T-helper 1 cell (primary cell): ENCODE measurements at places on chromosomes 4 and X.

- no peak for DNase-seq
Observed at GRCh38 chr4:185384930-185385331, 10.8 kb downstream of the LRP2BP start.

- DNase-seq: no peak
Observed at GRCh38 chr4:134202166-134202956, 772 bp upstream of the PABPC4L start.

GRCh38 chr4:122832732-122833131, 6.1 kb downstream of the FGF2 start:
- no peak for DNase-seq

GRCh38 chr4:104138116-104138515, 356.6 kb downstream of the CXXC4 start:
- DNase-seq: no peak

DNA sequence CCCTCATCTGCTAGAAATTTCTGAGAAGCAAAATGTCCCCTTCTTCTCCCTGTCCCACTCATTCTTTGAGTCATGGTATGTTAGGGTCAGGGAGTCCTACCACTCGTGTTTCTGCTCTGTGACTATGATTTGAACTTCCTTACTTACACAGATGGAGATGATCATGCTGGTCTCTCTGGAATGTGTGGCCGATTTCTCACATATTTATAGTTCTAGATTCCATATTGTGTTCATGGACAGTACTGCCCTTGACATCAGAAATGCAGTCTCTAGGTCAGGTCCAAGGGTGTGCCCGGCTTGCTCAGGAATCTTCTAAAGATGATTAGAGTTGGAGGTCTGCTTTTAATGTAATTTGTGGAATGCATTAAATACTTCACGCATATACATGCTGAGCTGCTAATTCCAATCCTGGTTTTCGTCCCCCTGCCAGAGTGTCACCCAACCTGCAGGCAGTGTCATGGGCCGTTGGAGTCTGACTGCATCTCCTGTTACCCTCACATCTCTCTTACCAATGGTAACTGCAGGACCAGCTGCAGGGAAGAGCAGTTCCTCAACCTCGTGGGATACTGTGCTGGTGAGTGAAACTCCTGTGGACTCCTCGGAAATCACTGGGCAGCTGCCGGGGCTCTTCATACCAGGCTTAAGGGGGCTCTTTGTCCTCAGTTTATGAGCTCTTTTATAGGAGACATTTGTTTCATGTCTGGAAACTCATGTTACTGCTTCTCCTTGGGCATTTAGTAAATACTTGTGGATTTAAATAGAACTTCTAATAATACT, 214.1 kb upstream of the ANXA3 start:
- DNase-seq: no peak

DNA sequence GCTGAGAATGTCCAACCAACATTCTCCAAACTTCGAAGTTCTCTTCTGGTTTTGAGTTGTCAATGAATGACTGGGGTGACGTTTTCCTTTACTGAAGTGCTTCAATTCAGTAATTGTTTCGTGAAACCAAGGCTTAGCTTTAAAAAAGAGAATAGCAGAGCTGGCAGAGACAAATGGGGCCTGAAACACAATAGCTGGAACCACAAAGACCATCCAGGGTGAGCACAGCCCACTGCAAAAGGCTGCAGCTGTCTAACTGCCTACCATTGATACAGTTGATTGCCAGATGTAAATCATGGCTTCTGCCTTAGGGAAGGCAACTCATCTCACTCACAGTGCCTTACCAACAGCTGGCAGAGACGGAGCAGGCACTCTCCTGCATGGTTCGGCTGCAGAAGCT, 78.7 kb upstream of the ZNF518B start:
- DNase-seq: no peak

DNA sequence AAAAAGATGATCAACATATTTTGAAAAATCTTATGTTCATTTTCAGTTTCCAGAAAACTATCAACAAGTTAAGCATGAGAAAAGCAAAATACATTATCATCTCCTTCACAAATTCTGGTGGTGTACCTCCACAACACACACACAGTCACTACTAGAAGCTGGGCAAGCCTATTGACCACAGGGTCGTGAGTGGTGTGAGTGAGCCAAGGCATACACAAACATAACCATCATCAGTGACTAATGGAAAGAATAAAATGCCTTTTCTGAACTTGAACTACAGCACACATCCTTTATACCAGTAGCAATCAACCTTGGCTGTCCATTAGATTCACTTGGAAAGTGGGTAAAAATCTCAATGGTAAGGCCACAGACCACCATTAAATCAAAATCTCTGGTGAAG, 180.2 kb downstream of the FAM47B start:
- DNase-seq: no peak

DNA sequence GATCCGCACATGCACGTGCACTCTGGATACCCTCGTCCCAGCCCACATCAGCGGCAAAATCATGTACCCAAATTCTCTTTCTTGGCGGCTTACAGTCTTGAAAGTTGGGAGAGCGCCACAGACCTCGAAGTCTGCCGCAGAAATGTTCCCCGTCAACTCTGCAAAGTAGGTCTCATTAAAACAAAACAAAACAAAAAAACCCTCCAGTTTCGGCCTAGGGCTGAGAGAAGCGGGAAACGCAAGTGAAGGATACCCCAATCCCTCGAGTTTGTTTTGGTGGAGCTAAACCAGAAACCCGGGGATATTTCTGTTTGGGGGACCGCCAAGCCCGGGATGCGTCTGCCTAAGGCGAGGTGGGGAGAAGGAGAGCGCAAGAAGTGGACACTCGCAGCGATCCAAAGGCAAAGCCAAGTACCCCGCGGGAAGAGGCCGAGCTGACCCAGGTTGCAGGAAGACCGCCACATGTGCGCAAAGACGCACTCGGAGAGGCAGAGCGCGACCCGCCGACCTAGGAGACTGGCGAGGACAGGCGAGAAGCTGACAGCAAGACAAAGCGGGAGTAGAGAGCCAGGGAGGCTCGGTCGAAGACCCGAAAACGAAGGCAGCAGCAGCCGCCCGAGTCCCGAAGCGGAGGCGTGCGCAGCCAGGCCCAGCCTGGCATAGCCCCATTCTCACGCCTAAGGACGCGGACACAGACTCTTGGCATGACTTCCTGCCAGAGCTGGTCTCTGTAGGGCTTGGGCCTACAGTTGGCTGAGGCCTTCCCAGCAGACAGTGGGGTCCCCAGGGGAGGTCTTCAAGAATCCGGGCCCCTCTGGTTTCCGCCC, 49.6 kb upstream of the BCOR start:
- DNase-seq: no peak

GRCh38 chr4:97360733-97361132, 782.5 kb downstream of the STPG2 start:
- no peak for DNase-seq

DNA sequence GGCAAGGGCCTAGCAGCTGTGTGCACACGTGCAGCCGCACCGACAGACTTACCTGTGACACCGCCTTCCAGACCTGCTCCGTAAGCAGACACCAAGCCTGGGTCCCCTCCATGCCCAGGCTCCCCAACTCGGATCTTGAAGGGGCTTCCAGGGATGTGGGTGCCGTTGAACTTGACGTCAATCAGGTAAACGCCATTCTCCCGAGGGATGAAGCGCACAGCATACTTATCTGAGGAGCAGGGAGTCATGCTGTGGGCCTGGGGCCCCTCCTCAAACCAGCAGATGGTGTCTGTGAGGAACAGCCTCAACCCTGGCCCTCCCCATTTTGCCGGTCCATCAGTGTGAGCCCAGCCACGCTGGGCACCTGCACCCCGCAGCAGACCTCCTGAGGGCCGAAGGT, 24.5 kb downstream of the FLNA start:
- DNase-seq: no peak

GRCh38 chr4:1260418-1261106, 11.6 kb upstream of the CTBP1 start:
- DNase-seq: no peak

DNA sequence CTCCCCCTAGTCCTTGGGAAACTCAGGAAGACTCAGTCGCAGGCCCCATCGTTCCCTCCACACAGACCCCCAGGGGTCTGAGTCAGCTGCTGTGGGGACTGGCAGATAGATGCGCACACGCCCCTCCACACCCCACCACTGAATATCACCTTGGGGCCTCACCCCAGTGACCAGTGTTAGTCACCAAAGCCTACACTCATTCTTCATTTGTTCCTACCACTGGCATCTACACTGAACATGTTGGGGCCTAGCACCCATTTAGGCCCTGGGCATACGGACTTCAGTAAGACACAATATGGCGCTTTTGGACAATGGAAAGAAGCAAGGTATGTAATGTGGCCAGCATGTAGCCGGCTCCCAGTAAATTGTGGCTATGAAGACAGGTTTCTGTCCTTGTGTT, 154.1 kb upstream of the PJA1 start:
- no peak for DNase-seq

DNA sequence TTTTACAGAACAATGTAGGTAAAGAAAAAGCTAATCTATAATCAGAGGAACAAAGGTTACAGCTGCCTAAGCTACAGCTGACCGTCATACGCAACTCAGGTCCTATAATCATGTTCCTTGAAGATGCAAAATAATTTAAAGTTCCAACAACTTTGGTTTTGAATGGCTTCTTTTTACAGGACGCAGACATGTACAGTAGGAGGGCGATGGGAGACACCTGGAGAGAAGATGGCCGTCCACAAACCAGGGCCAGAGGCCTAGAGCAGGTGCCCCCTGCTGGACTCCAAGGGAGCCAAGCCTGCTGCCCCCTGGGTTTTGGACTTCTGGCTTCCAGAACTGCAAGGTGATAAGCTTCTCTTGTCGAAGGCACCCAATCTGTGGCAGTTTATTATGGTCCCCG, 10.6 kb downstream of the HGFAC start:
- no peak for DNase-seq

GRCh38 chr4:156829201-156829873, 142.3 kb downstream of the PDGFC start:
- no peak for DNase-seq

- no peak for DNase-seq
Observed at GRCh38 chrX:137432609-137433008, 133.3 kb upstream of the ZIC3 start.

DNA sequence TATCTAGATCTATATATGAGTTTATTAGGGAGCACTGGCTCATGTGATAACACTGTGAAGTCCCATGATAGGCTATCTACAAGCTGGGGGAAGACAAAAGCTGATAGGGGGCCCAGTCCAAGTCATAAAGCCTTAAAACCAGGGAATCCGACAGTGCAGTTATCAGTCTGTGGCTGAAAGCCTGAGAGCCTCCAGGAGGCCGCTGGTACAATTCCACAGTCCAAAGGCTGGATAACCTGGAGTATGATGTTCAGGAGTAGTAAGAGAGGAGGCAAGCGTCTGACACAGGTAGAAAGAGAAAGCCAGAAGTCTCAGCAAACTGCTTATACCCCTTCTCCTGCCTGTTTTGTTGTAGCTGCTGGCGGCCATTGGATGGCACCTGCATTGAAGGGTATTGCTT, 177.6 kb upstream of the SPRY1 start:
- no peak for DNase-seq

DNA sequence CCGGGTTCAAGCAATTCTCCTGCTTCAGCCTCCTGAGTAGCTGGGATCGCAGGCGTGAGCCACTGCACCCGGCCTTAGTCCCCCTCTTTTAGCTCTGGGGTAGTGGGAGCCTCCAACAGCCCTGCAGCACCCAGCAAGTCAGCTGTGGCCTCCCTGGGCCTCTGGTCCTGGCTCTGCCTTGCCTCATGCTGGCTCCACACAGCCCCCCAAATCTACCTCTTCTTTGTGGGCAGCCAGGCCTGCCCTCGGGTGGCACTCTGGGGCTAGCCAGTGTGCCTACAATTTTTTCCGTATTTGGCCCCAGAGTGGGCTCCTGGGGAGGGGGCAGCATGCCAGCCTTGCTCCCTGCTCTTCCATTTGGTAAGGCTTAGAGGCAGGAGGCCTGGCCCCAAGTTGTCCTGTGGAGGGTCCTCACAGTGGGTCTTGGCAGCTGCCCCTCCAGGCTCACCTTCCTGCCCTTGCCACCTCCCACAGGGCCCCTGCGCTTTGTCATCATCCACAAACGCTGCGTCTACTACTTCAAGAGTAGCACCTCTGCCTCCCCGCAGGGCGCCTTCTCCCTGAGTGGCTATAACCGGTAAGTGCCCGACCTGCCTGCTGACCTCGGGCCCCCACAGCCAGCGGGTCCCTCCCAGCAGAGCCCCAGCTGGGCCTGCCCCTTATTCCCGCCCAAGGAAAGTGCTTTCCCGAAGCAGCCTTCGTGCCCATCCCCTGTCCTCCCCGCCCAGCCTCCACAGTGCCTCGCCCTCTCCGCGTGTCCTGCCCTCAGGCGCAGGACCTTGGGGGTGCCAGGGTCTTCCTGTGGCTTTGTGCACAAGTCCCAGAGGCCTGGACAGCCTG, 21.0 kb upstream of the ADD1 start:
- DNase-seq: no peak

DNA sequence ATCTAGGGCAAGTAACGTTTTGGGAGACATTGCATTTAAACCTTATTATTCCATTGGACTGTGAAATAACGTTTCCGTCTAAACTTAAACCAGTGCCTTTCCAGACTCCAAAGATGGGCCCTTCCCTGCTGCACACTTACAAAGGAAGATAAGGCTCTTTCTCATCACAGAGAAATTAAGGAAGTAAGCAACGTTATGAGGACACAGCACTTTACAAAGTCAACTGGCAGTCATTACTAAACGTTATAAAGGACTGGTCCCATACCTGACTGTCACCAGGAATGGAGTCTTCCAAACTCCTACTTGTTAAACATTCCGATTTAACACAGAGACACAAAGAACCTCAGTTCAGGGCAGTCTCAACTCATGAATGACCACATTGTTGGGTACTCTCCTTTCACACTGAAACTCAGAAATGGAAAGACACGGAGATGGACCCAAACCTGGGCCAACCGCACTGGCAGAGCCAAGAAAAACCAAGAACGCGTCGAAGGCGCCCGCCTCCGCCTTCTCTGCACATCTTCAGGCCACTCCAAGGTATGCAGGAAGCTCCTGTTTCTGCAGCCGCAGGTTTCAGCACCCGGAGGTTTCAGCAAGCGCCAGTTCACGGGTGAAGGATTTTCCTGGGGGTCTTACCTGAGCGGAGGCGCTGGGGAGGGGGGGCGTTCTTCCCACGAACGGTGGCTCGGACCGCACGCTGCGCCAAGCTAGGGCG, 670 bp downstream of the PAPSS1 start:
- no peak for DNase-seq

GRCh38 chr4:152479428-152480026, 56.4 kb downstream of the FBXW7 start:
- no peak for DNase-seq

DNA sequence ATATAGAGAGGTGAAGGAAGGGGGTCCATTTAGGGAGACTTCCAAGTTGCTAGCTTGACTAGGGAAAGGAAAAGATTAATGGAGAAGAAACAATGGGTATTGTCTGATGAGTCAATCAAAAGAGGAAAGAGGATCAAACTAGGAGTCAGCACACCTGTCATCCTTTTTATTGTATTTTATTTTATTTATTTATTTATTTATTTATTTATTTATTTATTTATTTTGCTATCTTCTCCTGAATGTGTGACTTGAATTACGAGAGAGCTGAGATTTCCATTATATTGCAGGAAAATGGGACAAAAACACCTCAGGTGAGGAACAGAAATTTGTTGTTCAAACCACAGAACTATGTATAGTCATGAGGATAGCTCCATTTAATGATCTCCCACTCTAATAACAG, 58.9 kb downstream of the NUDT11 start:
- no peak for DNase-seq

- DNase-seq: no peak
Observed at GRCh38 chrX:1124531-1124930, 87.9 kb downstream of the CRLF2 start.

- no peak for DNase-seq
Observed at GRCh38 chr4:743463-744211, 38.0 kb downstream of the PCGF3 start.

GRCh38 chr4:36283912-36284465, 2.6 kb downstream of the DTHD1 start:
- DNase-seq: no peak

GRCh38 chrX:134735015-134735414, 76.7 kb upstream of the PLAC1 start:
- DNase-seq: no peak
